Stimulated activated CD8-positive, alpha-beta memory T cell treated with anti-CD3 and anti-CD28 coated beads, Interleukin-2, amount 100 ng/mL, for 48 hours (primary cell): ENCODE measurements at places on chromosomes 6 and 20.

DNA sequence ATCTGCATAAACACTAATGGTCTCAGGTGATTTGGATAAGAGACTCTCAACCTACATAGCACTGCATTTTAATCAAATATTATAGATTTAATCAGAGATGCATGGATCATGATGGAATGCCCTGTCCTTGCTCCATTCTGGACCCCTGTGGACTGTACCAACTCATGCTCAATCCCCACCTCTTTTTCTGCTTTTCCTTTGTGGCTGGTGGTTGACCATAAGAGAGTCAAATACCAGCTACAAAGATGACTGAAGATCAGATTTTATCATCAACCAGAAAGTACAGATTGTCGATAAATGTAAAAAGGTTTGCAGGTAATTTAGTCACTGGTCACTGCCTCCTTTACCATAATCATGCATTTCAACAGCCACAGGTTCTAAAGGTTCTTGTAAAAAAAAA, 116.2 kb downstream of the ME1 start:
- DNase-seq = no peak

DNA sequence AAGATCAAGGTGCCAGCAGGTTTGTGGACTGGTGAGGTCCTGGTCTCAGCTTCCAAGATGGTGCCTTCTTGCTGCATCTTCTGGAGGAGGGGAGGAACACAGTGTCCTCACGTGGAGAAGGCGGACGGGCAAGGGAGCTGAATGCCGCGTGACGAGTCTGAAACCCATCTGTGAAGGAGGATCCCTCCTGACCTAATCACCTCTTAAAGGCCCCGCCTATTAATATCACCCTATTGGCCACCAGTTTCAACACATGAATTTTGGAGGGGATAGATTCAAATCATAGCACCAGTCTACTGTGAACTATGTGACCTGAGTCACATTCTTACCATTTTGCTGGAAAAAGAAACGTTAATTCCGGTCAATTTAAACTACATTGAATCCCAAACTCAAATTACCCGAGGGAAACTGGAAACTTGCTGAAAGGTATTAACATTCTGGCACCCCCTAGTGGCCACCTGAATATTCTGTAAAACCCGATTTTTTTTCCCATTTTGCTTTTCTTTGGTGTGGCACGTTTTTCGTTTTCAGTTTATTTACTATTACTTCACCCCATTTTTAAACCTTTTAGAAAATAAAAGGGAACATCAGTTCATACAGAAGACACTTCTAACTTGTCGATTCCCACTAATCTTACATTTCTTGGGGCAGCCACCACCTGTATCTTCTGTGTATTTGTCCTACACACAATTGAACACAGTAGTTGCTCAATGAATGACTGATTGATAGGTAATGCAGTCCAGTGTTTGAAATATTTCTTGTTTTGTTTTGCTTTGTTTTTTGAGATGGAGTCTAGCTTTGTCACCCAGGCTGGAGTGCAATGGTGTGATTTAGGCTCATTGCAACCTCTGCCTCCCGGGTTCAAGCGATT, 17.9 kb upstream of the CCDC170 start:
- no peak for DNase-seq

- no peak for DNase-seq
Observed at GRCh38 chr6:548517-548916, 108.4 kb downstream of the HUS1B start.

DNA sequence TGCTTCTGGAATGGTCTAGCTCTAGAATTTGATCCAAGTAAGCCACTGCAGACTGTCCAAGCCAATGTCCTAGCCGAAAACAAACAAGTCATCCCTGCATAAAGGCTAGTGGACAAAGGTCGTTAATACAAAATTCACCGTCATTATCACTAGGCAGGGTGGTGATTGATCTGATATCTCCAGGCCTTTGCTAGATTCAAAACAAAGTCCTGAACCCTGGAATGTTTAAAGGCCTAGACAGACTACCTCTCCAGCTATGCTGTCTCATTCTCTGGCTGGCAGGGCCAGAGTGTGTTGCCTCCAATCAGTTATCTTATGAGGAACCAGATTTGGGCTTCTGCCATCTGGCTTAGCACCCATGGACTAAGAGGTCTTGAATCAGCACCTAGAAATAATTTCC, 38.3 kb downstream of the MAP7 start:
- no peak for DNase-seq

- DNase-seq = no peak
Observed at GRCh38 chr6:141552031-141552430, 580.7 kb upstream of the GJE1 start.
